ENCODE measurements at places on chromosomes 7 and 10. TPM values are rescaled to one million over a fixed set of nuclear protein-coding genes. Genes with fewer than 3 reads are reported as not detected.

DNA sequence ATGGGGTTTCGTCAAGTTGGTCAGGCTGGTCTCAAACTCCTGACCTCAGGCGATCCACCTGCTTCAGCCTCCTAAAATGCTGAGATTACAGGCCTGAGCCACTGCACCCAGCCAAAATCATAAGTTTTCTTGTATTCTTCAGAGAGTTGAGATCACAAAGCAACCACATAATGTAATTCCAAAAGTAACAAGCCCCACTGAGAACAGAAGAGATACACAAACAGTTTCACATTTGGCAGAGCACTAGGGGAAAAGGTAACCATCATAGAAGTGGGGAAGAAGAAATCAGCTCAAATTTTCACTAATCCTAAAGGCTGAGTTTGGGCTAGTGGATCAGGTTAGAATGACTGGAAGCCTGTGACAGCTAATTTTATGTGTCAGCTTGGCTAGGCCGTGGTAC, 5.4 kb upstream of the CEP41 start:
- no peak for DNase-seq

- no peak for DNase-seq
Measured at GRCh38 chr10:60176925-60177324, 212.8 kb downstream of the ANK3 start.

DNA sequence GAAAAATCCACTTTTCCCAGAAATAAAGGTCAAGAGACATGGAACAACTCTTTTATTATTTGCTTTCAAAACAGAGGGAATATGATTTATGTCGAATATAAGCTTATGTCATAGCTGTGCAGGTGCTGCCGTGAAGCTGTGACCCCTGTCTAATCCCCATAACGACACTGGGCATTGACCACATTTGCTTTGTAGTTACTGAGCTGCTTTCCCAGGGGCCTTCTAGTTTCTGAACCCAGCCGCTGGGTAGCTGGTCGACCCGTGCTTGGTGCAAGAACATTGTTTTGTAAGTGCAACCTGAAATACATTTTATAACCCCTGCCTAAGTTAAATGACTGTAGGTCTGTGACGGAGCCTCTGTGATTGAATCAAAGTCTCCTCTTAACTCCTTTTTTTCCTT, 144.9 kb upstream of the HDAC9 start:
- no peak for DNase-seq

GRCh38 chr10:62214364-62214874, 54.2 kb downstream of the RTKN2 start:
- DNase-seq: no peak

- no peak for DNase-seq
Measured at GRCh38 chr10:95716466-95716865, 22.7 kb upstream of the TCTN3 start.

Gene BET1
- total RNA-seq: 14.5 TPM

Gene SYCE1
- total RNA-seq: 0.44 TPM

Data from left ventricle myocardium inferior (tissue), 1 donor.